Frontal cortex (tissue), 4 donors: ENCODE measurements at places on chromosomes 1 and 21.

GRCh38 chr1:61424382-61424781, 300.6 kb downstream of the TM2D1 start:
- no peak for DNase-seq

GRCh38 chr1:219130366-219130935, 43.2 kb upstream of the LYPLAL1 start:
- no peak for DNase-seq

GRCh38 chr1:32438136-32438535, 26.7 kb upstream of the ZBTB8B start:
- no peak for DNase-seq

DNA sequence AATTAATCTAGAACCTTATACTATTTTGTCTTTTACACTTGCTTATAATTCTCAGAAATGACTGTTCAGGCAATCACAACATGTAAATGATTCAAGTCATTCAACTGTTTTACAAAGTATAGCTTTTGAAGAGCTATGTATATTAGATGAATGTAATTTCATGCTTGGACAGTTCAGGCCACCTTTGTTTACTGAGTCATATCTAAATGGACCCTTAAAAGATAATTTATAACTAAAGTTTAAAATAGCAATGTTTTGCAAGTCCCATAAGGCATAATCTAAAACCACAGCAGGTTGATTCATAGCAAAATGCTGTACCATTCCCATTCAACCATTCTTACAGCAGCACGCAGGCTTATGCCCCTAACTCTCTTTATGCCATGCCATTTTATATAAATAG, 64.8 kb downstream of the PIK3R3 start:
- no peak for DNase-seq

DNA sequence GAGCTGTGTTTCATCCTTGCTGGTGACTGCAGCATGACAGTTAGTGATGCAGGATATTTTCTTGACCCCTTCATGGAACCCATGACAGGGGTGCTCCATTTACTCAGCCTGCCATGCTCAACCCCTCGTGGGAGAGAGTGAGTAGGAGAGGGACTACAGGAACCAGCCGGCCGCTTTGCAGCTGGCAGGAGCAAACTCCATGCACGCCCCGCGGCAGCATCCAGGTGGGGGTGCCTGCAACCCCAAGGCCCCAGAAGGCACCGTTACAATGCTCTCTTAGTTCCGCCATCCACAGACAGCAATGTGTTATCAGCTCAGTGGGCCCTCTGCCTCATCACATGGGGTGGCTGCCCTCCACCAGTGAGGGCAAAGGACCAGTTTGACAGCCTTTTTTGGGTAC, 135.1 kb downstream of the SLC35F3 start:
- DNase-seq, result no peak

DNA sequence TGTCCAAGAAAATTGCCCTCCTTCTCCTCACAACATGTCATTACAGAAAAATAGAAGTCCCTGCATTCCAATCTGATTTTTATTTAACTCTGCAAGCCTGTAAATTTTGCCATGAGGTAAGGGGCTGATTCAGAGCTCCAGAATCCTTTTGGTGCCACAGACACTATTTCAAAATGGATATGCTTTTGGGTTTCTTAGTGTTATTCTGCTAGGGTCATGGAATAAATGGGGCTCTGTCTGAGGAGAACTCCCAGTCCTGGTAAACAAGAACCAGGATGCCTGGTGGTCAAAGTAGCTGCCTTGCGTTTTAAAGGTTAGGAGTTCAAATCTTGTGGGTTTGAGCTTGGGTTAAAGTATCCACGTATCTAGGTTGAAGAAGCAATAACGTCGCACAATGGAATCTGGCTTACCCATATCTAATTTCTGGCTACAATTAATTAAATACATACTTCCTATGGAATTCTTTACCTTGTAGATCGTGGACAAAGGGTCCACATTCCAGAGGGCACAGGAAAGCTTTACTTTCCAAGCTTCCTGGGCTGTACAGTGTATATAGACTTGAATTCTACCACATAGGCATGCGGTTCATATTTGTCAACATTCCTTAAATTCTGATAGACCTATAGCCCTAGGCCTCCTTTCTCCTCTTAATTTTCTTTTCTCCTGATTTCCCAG, 98.0 kb upstream of the CDC42BPA start:
- no peak for DNase-seq

DNA sequence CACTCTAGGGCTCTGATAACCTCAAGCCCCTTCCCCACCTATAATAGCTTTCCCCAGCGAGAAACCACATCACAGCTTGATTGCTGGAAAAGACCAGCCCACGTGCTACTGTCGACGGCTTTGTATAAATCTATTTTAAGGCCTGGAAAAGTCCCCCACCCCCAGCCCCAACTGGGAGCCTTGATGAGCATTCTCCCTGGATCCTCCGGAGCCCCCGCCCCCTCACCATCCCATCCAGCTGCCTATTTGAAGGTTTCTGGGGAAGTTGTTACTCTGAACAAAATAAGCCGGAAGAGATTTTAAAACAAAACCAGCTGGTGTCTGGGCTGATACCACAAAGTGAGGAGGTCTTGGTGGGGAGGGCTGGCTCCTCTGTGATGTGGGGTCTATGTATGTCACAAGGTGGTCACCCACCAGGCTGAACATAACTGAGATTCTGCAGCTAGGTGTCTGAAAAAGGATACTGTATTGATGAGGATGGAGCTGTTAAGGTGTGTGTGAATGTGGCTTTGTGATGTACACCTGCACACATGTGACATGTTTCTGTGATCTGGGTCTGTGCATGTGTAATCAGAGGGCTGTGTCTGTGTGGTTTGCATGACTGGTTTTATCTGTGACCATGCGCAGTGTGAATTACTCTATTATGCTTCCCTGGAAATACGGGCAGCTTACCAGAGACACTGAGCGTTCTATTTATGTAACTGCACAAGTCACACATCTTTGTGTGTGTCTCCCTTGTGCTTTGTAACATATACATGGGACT, 25.0 kb downstream of the RIMS3 start:
- DNase-seq, result no peak

DNA sequence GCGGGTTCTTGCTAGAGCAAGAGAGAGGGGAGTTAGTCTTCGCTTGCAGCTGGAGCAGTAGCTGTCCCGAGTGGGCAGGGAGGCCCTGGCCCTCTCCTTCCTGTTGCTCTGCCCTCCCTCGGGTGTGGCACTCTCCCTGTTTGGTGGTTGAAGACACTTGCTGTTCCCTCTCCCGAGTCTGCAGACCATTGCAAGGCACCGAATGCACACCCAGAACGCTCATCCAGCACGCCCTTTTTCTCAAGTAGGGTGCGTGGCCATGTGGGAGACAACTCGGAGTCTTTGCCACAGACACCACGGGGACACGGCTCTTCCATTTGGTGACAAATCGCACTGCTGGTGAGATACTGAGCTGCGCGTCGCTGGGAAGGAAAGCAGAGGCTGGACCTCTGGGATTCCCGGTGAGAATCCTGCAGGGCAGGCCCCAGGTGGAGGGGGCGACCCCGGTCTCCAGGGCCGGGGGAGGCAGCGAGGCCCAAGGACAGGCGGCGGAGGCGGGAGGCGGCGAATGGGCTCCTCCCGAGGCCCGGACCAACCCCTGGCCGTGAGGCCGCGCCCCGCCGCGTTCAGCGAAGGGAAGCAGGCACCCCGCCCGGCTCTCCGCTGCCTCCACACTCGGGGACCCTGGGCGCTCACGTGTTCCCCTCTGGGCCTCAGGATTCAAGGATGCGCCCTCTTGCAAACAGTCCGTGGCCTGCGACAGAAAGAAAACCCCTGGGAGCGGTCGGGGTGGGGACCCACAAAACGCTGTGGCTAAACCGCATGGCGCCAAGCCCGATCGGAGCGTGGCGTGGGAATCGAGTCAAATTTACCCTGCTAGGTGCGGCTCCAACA, 10.4 kb upstream of the TMEM200B start:
- no peak for DNase-seq

DNA sequence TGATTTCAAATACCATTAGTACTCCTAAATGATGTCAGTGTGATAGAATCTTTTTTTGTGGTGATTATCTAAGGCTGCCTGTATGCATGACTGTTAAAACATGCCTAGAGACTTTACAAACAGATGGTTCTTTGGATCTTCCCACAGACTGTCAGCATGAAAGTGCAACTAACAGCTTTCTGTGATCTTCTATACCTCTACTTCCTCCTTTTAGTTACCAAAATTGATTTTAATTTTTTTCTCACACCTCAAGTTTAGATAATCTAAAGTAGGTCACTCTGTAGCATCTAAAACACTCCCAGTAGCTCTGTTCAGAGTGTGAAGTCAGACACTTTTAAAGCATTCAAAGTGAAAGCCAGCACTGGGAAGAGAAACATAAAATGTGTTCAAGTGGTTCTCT, 534.5 kb downstream of the PTPRC start:
- DNase-seq, result no peak

GRCh38 chr1:240149484-240150094, 57.9 kb downstream of the FMN2 start:
- DNase-seq, result no peak

DNA sequence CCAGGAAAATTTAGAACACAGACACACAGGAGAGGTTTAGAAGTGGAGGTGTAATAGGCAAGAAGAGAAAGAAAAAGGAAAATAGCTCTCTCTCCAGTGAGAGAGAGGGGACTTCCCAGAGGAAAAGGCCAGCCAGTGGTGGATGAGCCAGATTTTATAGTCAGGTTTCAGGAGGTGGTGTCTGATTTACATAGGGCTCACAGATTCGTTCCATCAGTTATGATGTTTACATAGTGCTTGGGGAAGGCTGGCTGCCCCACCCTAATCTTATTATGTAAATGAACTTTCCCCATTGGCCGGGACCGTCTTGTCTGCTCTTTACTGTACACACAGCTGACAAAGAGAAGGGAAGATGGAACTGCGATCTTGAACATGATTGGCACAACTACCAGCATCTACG, 797.3 kb downstream of the PLA2G4A start:
- no peak for DNase-seq

DNA sequence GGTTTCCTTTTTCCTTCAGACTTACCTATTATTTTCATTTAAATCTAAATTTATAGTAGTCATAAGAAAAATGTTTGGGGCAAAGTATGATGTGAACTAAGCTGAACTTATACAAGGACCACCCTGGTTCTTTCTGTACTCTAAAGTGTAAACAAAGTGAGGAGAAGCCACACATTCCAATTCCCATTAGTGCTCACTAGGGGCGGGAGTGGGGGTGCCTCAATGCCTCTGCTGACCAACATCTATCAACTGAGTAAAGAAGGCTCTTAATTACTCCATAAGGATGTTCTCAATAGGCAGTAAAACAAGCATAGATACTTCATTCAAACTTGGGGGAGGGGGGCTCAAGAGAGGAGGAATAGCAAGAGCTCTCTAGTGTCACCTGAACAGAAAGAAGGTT, 151.7 kb downstream of the CDC42BPA start:
- no peak for DNase-seq

DNA sequence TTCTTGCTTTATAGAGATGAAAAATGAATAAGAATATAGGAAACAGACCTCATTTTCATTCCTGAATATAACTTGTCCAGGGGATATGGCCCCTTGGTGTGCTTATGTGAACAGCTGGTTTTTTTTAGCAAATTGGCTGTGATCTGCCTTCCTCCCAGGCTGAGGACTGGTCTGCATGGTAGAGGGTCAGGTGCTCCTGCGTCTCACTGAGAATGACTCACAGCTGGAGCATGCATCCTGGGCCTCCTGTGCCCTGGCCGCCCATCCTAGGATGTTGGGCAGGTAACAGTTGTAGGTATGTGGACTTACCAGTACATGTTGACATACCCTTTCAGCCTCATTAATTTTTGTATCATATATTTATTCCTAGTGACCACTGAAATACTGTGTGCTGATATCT, 29.8 kb downstream of the AGT start:
- no peak for DNase-seq

- no peak for DNase-seq
Measured at GRCh38 chr1:35637401-35637809, 3.9 kb downstream of the PSMB2 start.

GRCh38 chr1:77536813-77537212, 145.6 kb downstream of the ZZZ3 start:
- DNase-seq, result no peak

GRCh38 chr1:183604038-183604808, 14.0 kb upstream of the NCF2 start:
- DNase-seq, result no peak

DNA sequence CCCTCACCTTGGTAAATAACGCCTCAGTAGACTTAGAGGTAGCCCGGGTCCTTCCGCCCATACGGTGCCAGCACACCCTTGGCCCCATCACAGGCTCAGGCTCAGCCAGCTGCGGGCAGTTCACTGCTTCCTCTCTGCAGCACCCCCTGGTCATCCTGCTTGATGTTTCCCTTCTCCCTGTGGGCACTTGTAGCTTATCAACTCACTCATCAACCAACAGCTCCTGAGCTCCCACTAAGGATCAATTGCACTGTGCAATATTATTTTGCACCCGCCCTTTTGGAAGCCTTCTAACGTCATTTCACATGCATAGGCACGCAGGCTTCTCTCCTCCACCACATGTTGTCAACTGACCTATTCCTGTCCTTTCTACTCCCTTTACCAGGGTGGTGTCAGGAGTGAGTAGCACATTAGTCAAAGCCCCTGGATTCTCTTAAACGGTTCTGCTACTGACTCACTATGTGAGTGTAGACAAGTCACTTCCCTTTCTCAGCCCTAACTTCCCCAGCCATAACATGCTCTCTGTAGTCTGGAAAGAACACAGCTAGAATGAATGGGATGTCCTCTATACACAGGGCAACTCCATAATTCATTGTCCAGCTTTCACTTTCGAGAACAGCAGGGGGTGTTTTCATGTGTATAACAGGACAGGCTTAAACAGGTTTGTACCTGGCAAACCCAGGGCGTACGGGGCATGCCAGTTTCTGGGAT, 47.1 kb upstream of the IRF2BP2 start:
- DNase-seq, result no peak

- DNase-seq, result no peak
Measured at GRCh38 chr1:26290882-26291261, 11.0 kb downstream of the SH3BGRL3 start.

DNA sequence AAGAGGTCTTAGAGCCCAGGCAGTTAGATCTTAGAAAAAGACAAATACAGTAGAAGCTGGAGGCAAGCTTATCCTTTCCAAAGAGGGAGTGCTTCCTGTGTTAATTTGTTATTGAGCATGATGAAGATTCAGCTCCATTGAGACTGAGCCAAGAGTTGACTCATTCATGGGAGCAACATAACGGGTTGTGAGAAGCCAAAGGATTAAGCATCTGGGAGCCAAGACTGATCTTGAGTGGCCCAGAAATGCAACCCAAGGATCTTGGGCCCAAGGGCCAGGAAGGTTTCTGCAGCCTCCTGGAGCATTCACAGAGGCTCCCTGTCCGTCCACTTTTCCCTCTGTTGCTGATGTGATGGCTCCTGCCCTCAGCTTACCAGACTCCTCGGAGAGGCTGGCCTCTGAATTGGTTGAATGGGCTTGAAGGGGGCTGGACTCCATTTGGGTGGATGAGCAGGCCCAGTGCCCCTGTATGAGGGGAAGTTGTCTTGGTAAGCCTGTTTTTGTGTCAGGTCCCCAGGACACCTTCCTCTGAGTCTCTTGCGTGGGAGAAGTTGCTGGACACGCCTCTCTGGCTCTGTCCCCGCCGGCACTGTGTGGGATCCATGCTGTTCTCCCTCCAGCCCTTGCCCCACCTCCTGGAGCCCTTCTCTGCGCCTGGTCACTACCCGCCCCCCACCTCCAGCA, 42.4 kb downstream of the PDE9A start:
- no peak for DNase-seq

- DNase-seq, result no peak
Measured at GRCh38 chr1:27811741-27812500, 18.7 kb upstream of the PPP1R8 start.

- DNase-seq, result no peak
Measured at GRCh38 chr1:41488040-41488951, 3.8 kb upstream of the EDN2 start.
